ENCODE measurements at places on chromosomes 11 and 22.

DNA sequence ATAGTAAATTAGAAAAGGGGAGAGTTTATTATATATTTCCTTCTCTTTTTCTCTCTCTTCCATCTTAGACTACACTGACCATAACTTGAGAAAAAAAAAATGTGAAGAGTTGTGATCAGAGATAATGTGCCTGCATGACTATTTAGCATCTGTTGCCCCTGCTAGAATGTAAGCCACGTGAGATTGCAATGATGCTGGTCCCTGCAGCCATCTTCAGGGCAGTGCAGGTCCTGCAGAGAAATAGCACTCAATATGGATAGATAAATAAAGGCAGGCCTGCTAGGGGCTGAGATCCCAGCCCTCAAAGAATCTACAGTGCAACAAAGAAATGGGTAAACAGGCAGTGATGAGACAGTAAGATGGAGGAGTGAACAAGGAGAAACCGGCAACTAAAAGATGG is 7.8 kb upstream of the DKK3 start:
- DNase-seq, result no peak

DNA sequence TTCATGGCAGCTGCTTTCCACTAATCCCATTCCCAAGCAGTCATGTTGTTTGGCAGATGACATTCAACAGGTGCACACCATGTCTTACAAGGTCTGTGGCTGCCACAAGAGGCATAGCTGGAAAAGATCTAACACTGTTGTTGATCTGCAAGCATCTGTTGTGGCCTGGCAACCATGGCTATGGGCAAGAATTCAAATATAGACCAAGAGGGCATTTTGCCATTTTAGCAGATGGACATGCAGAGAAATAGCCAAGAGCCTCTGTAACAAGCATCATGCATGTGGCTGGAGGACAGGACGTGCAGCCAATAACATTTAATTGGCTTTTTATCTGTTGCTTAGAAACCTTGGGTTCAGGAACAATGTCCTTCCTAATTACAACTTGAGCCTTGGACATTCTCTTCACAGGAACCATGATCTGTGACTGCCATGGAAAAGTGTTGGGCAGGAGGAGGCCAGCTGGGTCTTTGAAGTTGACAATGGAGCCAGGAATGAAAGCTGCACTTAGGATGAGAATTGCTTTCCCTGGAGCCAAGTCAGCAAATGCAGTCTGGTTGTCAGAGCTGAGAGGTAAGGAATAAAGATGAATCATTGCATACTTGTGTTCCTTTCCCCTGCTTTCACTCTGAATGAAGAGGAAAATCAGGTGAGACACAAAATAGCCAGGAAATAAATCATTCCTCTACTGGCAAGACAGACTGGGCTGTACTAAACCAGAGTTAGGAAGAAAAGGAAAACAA is 113.6 kb upstream of the ANO5 start:
- no peak for DNase-seq

DNA sequence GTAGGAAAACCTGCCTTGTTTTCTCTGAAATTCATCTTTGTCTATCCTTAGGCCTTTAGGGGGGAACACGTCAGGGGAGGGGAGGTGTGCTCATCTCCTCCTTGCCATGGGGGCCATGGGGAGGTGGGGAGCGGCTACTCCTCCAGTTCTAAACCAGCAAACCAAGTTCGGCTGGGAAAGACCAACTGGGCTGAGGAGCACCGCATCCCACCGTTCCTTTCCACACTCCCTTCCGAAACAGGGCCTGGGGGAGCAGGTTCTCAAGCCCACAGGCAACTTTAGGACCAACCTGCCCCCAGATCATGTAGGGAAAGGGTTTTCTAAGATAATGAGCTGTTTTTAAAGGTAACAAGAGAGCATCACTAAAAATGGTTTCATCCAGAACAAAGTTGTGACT is 77.5 kb upstream of the PITPNB start:
- DNase-seq, result no peak

- no peak for DNase-seq
Observed at GRCh38 chr11:14041040-14041439, 78.5 kb downstream of the SPON1 start.

DNA sequence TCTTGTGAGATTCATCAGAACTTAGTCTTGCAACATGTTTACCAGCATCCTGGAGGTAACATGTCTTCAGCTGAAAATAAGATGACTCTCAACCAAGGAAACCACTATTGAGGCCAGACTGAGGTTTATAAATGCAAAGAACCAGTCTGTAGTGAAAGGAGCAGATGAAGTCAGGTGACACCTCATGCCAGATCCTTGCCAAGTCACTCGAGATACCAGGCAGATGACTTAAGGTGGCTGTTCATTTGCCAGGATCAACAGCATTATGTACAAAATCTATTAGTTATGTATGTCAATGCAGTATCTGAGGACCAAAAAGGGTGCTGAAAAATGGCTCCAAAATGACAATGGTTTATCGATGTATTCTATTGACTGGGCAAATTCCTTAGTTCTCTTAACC is 100.0 kb upstream of the SOX6 start:
- DNase-seq, result no peak

Data from stimulated activated CD8-positive, alpha-beta memory T cell treated with anti-CD3 and anti-CD28 coated beads, Interleukin-4, amount 100 ng/mL, for 4 hours (primary cell).